Spinal cord (tissue), 10 donors: ENCODE measurements at places on chromosomes 4 and X. TPM values are rescaled to one million over a fixed set of nuclear protein-coding genes. Genes with fewer than 3 reads are reported as not detected.

Gene HOPX
- total RNA-seq: 353 TPM

Gene USP26
- not detected for total RNA-seq

Gene RHOH
- 3.1 TPM for total RNA-seq

Gene TMEM31
- 0.44 TPM for total RNA-seq

Gene DYNLT3
- 72.4 TPM for total RNA-seq

Gene HERC6
- total RNA-seq: 14.0 TPM

Gene DSPP
- total RNA-seq: not detected

GRCh38 chrX:129772796-129773431 is 6.8 kb upstream of the SASH3 start:
- no peak for DNase-seq

GRCh38 chrX:40504801-40505605 is 75.8 kb upstream of the ATP6AP2 start:
- no peak for DNase-seq

DNA sequence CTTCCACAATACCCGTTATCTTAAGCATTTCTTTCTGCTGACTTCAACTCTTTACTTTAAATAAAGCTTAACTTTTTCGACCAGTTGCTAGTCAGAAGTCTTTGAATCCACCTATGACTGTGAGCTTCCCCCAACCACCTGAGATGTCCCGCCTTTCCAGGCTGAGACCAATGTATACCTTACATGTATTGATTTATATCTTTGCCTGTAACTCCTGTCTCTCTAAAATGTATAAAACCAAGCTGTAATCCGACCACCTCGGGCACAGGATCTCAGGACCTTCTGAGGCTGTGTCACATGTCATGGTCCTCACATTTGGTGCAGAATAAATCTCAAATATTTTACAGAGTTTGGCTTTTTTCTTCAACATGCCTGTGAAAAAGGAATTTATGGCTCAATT is 2.9 kb upstream of the TMEM164 start:
- no peak for DNase-seq

GRCh38 chr4:39713691-39714090 is 15.8 kb downstream of the UBE2K start:
- no peak for DNase-seq

DNA sequence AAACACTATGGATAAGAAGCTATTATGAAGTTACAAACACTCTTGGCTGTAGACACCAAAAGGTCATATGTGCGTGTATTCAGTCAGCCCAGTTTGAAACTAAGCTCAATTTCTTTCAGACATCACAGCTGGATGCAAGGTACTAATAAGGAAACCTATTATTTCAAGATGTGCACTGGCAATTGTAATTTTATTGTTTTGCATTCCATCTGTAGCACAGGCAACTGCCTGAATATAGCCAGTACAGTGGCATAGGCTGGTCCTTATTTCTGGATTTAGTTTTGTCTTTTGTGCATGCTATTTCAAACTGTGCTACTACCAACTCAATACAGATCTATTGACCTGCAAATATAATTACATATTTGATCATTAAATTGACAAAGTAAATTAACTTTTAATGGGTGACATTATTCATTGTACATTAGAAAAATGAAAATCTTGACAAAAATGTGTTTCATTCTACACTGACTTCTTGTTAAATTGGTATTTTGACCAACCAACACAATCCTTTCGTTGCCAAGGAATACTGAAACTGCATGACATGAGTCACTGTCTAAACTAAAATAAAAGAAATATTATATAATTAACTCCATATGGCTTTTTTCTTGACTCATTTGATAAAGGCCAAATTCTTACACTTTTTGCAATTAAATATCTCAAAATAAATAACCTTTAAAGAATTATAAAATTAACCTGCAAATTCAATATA is 594.3 kb upstream of the ADGRL3 start:
- no peak for DNase-seq

DNA sequence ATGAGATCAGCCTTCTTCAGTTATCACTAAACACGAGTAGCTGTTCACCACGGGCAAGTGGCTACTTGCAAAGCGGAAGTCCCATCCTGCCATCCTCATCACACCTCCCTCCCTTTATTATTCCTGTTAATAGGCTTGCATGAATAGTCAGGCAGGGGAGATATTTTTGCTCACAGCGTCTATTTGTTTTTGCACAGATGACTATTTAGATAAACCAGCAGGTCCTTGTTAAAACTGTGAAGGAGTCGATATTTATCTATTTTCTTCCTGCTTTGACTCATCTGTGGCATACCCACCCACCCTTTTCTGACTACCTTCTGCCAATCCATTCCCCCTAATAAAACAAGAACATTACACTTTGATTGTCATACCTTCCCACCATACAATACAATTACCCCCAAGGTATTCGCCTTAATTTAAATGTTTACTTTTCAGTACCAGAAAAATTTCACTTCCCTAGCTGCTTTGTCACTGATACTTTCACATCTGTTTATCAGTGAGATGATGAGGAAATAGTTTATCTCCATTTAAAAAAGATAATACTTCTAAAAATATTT is 96.6 kb upstream of the BANK1 start:
- no peak for DNase-seq

GRCh38 chr4:14115106-14115505 is 487.6 kb upstream of the BOD1L1 start:
- DNase-seq: no peak

- no peak for DNase-seq
These were observed 902.7 kb upstream of the EPHA5 start for GRCh38 chr4:66572949-66573348.

DNA sequence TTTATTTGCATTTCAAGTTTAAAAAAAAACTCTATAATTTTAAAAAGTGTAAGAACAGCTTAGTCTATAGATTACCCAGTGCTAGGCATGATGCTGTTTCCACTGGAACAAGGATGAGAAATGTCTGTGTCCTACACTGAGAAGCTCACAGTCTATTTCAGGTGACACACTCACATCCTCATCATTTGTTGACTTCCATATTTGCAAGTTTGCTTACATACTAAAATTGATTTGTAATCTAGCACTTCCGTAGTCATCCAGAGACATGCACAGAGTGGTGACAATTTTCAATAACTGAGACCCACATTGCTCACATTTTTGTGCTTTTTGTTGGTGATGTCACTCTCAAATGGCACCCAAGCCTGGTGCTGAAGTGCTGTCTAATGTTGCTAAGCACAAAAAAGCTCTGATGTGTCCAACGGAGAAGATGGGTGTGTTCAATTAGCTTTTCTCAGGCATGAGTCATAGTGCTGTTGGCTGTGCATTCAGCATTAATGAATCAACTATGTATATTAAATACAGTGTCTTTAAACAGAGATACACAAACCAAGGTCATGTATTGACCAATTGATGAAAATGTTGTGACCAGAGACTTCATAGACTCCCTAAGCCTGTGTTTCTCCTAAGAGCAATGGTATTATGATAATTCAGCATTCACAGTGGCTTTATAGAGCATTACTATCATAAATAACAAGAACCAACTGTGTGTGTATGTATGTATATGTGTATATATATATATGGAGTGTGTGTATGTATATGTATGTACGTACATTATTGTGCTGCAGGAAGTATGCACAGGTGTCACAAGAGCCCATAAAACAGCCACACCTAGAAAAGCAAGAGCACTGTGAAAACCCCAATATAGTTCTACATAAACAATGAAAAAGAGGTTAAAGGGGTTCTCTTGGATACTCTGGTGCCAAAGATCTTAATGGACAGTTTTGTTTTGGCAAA is 31.2 kb upstream of the VCX3B start:
- DNase-seq: no peak

DNA sequence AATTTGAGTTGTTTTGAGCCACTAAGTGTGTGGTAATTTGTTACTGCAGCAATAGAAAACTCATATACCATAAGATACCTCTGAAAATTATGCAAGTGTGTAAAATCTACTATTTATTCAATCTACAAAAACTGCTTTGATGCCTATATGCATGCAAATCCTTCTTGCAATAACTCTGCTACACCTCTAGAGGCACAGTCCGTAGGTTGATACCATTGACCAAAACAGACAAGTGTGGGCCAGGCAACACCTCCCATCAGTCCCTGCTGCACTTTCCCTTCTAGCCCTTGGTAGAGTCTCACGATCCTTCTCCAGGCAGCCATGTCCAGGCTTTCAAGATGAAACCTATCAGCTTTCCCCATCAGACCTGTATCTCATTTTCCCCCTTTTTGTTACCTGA is 48.8 kb upstream of the FAM9A start:
- no peak for DNase-seq

- DNase-seq: no peak
These were observed 197.5 kb downstream of the CCNG2 start for GRCh38 chr4:77354550-77354949.

- DNase-seq: no peak
These were observed 49.5 kb upstream of the GC start for GRCh38 chr4:71833232-71833900.
